Stimulated activated CD4-positive, alpha-beta T cell treated with anti-CD3 and anti-CD28 coated beads, Interleukin-1b, Interleukin-23, amount 100 ng/mL, for 1 hour (primary cell): ENCODE measurements at places on chromosomes 5 and 9.

GRCh38 chr9:129876815-129877214 lies 41.6 kb downstream of the USP20 start:
- DNase-seq = no peak

DNA sequence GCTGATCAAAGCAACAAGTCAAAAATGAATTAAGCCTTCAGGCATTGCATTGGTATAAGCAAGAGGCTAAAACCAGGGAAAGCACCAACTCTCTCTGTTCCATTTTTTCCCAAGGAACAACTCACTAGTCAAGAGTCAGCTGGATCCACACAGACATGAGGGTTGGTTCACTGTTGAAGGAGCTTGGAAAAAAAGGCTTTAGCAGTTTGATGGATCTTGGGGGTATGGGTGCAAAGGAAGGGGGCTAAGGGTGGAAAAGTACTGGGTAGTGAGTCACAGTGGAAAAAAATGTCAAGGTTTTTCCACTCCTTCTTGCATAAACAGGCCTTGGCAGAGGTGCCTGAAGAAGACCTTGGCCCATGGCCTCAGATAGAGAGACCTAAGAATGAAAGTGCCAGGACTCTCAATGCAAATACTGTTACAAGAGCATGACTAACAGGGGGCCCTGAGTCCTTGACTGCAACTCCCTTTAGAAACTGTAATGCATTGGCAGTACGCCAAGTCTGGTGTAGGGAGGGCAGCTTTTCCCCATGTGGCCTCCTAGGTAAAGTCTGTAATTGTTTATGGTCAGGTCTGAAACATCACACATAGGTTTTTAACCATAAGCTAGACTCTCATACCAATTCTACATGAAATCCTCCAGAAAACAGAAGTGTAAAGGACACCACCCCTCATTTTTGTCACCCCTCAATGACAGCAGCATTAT lies 23.7 kb downstream of the ACTL7A start:
- DNase-seq = no peak

DNA sequence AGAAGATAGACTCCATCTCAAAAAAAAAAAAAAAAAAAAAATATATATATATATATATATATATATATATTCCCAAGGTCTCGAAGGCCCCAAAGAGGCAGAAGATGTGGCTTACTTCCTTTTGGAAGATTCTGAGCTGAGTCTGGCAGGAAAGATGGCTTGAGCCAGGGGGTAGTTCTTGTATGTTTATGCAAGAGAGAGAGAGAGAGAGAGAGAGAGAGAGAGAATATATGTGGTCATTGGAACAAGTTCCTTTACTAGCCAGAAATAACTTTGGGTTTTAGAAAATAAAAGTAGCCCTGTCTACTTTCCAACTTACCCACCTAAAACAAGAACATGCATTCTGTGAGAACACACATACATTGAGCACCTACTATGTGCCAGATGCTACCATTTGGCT lies 17.6 kb downstream of the NCS1 start:
- no peak for DNase-seq

DNA sequence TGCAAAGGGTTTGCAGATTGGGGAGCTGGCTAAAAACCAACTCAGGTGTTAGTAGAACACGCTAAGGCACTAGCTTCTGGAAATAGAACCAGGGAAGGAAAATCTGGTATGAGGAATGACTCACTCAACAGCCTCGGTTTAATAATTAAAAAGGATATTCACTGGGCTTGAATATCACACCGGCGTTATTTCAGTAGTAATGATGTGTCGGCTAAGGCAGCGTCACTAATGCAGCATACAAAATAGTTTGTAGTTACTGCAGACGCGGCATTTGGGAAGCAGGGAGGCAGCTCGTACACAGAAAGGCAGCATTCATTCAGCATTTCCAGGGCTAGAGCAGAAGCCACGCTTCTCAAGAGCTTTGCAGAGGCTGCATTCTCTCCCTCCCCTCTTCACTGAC lies 1.7 kb downstream of the ADRA1B start:
- no peak for DNase-seq

DNA sequence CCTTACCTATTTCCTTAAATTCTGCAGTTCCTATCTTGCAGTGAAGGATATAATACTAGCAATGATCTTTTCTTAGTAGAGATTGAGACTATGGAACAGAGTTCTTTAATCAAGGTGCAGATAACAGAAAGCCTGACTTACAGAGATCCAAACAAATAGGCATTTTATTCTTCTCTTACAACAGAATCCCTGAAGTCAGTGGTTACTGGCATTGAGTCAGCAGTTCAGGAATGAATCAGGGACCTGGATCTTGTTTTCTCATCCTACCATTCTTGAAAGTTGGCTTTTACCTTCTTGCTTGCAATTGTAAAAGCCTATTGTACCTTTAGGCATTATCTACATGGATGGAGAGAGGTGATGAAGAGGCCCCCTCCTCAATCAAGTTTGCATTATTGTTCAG lies 47.5 kb upstream of the TLE4 start:
- no peak for DNase-seq
